ENCODE measurements at places on chromosomes 5 and 9. TPM values are rescaled to one million over a fixed set of nuclear protein-coding genes. Genes with fewer than 3 reads are reported as not detected.
A peak's percentile ranks its signal among the peaks of the same experiment; 100 is the strongest.

- DNase-seq: no peak
These were observed 99.7 kb upstream of the CCL21 start for GRCh38 chr9:34809504-34810186.

DNA sequence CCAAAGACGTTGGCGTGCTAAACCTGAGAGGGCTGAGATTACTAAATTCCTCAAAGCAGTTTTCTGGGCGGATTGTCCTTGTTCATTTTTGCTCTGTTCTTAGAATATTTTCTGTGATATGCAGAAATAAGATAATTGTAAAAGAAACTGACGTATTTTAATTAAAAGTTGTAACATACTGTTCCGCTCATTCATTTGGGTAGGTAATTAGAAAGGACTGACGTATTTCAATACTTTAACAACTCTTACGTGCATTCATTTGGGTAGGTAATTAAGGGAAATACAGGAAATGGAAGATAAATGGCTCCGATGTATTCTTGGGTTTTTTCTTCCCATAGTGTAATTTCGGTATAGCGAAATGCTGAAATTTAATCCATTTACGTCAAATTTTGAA is 1.1 kb downstream of the OSTF1 start:
- DNase-seq: no peak

DNA sequence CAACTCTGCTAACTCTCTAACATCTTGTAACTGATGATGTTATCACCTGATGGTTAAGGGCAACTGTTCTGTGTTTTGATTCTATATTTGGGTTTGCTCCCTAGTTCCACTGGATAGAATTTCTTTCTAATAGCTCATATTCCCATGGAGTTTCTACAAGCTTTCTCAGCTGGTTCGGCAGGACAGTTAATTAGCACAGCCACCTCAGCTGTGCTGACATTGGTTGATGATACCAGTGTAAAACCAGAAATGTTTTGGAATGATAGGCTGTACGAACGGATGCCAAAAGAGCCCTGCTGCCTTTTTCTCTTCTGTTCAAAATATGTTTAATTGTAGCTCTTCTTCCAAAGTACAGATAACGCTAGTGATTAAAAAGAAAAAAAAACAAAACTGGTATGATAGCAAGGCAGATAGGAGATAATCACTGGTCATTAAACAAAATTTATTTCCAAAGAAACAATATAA is 440.5 kb upstream of the ZNF608 start:
- no peak for DNase-seq

DNA sequence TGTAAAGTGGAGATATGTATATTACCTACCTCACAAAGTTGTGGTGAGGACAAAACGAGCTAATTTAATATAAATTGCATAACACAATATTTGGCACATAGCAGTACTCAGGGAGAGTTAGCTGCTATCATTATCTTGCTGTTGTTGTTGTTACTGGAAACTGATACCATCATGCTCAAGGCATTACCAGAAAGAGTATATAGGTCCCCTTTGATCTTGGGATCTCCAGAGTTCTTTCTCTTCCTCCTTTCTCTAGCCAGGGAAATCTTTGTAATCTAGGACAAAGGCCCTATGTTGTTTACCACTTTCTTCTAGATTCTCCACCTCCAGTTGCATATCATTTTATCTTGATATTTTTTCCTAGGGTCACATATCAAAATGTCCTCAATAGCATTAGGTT is 114.8 kb upstream of the RASA1 start:
- DNase-seq: no peak

GRCh38 chr5:155953335-155953734 is 373.6 kb upstream of the SGCD start:
- DNase-seq: no peak

GRCh38 chr5:36965179-36965578 is 88.6 kb downstream of the NIPBL start:
- no peak for DNase-seq

GRCh38 chr5:96517295-96517694 is 84.2 kb upstream of the PCSK1 start:
- no peak for DNase-seq

- DNase-seq: peak; percentile 100
These were observed at the start of gene CKS2 for GRCh38 chr9:89310475-89311345. TSS of gene CKS2 (plus strand) at chr9:89311195. CDS start at chr9:89311293, 98 bp downstream.

GRCh38 chr9:115944166-115944948 is 209.2 kb upstream of the PAPPA start:
- peak; percentile 16 for DNase-seq

DNA sequence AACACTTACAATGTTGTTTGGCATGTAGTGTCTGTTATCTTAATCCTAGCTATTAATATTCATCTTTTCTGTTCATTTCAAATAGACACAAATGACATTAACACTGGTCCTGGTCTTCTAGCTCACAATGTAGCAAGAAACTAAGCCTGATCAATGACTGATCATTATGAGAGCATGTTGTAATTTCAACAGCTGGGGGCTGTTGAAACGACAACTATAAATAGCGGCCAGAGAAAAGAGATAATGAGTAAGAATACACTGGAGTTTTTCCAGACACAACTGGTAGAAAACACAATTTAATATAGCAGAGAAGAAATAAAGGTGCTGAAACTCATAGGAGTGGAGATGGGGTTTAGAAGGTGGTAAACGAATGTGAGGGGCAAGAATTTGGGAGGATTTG is 89.2 kb downstream of the HTR4 start:
- no peak for DNase-seq

- DNase-seq: no peak
These were observed 50.8 kb downstream of the TSPAN17 start for GRCh38 chr5:176697934-176698538.

- DNase-seq: no peak
These were observed 1336.1 kb upstream of the CDH9 start for GRCh38 chr5:28374492-28374967.

DNA sequence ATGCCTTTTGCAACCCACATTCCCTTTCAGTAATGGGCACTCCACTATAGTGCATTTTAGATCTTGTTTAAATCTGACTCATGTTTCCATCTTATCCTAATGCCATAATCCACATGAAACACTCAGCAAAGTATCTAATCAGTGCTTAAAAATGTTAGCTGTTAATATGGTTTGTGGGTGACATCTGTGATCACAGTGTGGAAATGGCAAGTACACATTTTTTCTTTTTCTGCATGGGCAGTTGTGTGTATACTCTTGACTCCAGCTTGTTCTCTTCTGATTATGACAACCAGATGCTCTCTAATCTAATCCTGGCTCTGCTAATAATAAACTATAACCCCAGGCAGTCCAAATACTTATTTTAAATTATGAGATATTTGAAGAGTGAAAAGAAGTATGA is 103.3 kb downstream of the EDIL3 start:
- no peak for DNase-seq

GRCh38 chr5:81817086-81817485 is 66.2 kb upstream of the SSBP2 start:
- DNase-seq: no peak

- no peak for DNase-seq
These were observed 2.6 kb upstream of the SPDL1 start for GRCh38 chr5:169580964-169581363.

- DNase-seq: no peak
These were observed 339.8 kb upstream of the RGMB start for GRCh38 chr5:98433673-98434072.

DNA sequence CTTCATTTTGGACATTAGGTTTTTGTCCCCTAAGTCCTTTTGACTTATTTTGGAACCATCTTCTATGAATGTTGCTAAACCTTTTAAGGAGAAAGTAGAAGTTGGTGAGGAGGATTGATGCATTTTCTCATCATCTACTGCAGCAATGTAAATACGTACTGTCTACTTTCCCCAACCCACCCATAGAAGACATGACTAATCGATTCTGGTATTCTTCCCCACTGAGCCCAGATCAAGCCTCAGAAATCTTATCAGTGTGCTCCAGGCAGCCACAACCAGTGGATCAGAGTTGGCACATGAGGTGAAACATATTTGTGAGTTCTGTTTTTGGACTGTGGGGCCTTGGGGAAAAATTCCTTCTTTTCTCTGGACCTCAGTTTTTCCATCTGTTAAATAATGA is 57.7 kb downstream of the FGF18 start:
- no peak for DNase-seq

DNA sequence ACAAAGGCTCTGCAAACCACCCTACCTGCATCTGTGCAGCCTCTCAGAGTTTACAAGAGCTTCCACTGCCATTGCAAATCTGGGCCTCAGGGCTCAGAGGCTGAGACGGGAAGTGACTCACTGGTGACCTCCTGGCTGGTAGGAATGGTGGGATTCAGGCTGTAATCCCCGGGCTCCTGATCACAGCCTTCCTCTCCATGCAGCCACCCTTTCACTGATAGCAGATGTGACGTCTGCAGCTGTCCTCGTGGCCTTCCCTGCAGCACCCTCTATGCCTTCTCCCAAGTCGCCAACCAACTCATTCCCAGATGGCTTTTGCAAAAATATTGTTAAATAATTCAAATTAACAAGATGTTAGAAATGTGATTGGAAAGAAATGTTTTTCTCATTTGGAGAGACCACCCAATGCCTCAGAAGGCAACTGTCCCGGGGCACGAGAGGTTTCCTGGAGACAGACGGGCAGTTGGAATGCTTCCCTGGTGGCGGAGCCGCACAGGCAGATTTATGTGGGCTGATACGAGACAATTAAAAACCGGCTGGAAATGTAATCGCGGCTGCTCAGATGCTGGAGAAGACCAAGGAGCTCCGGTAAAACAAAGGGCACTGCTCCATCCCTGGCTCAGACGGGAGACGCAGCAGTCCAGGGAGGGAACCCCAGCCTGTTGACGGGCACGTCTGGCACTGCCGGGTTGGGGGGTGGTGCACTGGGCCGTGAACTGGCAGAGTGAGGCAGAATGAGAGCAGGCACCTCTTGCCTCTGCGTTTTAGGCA is 34.4 kb upstream of the SLC25A51 start:
- no peak for DNase-seq

GRCh38 chr9:76194896-76195295 is 199.3 kb downstream of the RFK start:
- no peak for DNase-seq

- DNase-seq: no peak
These were observed 29.0 kb upstream of the GOLM1 start for GRCh38 chr9:86128235-86128822.

- DNase-seq: no peak
These were observed 54.5 kb upstream of the FST start for GRCh38 chr5:53425687-53426511.

DNA sequence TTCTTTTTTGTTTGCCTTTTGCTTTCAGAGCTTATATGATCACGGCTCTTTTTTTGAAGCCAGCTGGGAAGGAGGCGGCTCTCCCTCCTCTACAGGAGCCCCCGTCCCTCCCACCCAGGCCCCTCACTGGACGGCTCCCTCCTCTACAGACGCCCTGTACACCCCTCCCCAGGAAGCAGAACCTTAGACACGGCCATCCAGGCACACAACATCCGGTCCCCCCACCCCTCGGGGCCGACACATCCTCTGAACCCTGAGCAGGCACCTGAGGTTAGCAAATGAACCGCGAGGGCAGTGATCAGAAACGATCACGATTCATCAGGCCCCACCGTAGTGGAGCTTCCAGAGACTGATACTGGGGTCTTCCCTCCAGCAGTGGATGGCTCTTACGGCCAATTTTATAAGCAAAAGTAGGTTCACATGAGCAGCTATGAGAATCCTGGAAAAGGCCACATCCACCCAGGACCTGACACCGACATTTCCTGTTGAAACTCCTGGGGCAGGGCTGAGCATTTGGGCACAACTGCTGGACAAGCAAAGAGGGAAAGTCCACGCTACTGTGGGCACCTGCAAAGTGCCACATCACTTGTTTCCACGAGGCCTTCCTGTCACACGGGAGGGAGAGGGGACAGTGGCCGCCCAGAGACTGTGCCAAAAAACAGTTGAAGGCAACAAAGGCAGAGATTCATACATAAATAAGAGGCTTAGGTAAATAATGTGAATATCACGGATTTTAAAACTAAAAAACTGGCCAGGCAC is 78.9 kb downstream of the SEMA4D start:
- DNase-seq: peak; percentile 88

DNA sequence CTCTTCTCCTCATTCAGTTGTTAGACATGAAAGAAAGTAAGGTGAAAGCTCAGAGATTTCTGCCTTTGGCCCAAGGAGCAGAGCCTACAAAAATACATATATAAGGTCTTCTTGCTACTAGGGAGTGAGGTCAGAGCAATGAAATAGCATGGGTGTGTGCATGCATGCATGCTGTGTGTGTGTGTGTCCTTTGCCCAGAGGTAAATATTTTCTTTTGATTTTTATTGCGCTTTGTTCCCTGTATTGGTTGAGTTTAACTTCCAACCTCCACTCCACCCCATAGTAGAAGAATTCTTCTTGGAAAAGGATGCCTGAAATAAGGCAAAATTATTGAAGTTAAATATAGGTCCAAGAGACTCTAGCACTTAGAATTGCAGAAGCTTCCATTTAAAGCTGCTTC is 248.0 kb upstream of the PTGER4 start:
- DNase-seq: no peak

DNA sequence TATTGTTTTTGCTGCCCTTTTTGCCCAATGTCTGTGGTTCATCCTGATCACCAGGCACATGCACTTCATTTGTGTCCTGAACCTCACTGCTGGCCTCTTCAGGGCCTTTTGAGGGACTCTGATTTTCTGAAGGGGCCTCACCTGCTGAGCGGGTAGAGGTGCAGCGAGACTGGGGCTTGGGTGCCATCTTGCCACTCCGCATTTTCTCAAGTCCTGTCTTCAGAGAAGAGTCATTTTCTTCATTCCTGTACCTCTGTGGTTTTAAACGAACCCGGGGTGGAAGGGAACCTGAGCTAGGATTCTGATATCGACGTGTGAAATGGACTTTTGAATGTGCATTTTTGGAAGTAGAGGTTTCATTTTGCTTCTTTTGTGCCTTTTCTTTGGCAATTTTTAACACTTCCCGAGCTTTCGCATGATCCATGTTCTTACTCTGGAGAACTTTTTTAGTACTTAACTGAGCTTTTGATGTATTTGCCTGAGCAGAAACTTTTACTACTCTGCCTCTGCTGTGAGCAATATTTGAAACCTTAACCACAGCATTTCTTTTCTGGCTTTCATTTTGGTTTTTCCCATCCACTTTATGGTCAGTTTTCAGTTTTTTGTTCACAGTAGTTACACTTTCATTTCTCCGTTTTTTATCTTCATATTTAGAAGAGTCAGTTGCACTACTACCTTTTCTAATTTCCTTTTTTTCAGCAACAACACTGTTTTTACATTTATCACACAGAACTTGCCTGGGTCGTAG is 26.1 kb downstream of the PWWP2A start:
- no peak for DNase-seq

- DNase-seq: no peak
These were observed 68.9 kb downstream of the PHF2 start for GRCh38 chr9:93645149-93645889.

The ENHO gene
- not detected for total RNA-seq

The ZDHHC11 gene
- total RNA-seq: 82.5 TPM

The B4GALT1 gene
- total RNA-seq: 26.4 TPM

The GNPDA1 gene
- total RNA-seq: 31.9 TPM

The SLC27A6 gene
- total RNA-seq: not detected

The LRSAM1 gene
- 37.5 TPM for total RNA-seq

The CCL27 gene
- total RNA-seq: not detected

The PCDHGB6 gene
- 3.2 TPM for total RNA-seq

The RELL2 gene
- 10.9 TPM for total RNA-seq

The LCNL1 gene
- 0.83 TPM for total RNA-seq

The FAM169A gene
- total RNA-seq: 2.3 TPM

The DNAJC25 gene
- 12.3 TPM for total RNA-seq

The NR2F1 gene
- 28.1 TPM for total RNA-seq

The CCL28 gene
- total RNA-seq: 22.3 TPM

Measured in Peyer's patch (tissue), 4 donors.